NCI-H82 (cell line): ENCODE measurements at places on chromosomes 12 and 14.

DNA sequence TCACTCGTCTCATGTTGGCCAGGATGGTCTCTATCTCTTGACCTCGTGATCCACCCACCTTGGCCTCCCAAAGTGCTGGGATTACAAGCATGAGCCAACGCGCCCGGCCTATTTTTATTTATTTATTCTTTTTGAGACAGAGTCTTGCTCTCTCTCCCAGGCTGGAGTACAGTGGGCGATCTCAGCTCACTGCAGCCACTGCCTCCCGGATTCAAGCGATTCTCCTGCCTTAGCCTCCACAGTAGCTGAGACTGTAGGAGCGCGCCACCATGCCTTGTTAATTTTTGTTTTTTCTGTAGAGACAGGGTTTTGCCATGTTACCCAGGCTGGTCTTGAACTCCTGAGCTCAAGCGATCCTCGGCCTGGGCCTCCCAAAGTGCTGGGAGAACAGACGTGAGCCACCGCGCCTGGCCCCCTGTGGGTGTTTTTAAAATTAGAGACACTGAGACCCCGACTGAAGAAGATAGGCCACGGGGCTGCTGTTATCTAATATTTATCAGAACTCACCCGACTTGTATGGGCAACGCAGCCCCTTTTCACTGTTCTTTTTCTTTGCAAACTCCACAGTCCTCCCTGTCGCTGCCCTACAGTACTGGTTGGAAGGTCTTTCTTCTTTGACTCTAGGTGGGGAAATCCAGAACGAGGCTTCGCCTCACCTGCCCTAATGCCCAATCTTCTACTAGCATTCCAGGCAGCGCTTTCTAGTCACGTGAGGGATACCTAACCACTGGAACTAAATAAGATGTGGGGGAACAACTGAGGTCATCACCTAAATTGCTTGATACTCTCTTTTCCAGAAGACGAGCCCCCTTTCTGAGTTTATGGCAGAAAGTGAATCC is 1.4 kb upstream of the GABARAPL1 start:
- DNase-seq = no peak

- DNase-seq = no peak
Observed at GRCh38 chr12:87704374-87704773, 324.8 kb downstream of the C12orf50 start.

DNA sequence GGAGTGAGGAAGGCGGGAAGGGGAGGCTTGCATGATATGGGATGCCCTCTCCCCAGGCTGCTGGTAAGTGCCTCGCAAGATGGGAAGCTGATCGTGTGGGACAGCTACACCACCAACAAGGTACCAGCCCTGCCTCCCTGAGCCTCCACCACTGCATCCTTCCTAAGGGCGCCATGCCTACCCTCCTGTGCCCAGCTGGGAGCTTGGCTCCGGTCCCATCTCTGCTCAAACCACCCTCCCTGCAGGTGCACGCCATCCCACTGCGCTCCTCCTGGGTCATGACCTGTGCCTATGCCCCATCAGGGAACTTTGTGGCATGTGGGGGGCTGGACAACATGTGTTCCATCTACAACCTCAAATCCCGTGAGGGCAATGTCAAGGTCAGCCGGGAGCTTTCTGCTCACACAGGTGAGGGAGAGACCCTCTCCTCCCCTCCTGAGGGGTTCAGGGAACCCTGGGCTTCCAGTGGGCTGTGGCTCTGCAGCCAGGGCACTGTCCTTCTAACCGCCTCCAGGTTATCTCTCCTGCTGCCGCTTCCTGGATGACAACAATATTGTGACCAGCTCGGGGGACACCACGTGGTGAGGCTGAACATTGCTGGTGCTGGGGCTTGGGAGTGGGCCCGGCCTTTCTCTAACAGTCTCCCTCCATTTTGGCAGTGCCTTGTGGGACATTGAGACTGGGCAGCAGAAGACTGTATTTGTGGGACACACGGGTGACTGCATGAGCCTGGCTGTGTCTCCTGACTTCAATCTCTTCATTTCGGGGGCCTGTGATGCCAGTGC is 2.6 kb downstream of the GNB3 start:
- DNase-seq = peak; percentile 54

GRCh38 chr14:50233166-50233950 is 2.0 kb upstream of the SOS2 start:
- no peak for DNase-seq

- DNase-seq = no peak
Observed at GRCh38 chr14:54348923-54349620, 47.7 kb upstream of the CDKN3 start.

GRCh38 chr12:10025236-10025635 is 5.2 kb upstream of the CLEC9A start:
- DNase-seq = no peak

DNA sequence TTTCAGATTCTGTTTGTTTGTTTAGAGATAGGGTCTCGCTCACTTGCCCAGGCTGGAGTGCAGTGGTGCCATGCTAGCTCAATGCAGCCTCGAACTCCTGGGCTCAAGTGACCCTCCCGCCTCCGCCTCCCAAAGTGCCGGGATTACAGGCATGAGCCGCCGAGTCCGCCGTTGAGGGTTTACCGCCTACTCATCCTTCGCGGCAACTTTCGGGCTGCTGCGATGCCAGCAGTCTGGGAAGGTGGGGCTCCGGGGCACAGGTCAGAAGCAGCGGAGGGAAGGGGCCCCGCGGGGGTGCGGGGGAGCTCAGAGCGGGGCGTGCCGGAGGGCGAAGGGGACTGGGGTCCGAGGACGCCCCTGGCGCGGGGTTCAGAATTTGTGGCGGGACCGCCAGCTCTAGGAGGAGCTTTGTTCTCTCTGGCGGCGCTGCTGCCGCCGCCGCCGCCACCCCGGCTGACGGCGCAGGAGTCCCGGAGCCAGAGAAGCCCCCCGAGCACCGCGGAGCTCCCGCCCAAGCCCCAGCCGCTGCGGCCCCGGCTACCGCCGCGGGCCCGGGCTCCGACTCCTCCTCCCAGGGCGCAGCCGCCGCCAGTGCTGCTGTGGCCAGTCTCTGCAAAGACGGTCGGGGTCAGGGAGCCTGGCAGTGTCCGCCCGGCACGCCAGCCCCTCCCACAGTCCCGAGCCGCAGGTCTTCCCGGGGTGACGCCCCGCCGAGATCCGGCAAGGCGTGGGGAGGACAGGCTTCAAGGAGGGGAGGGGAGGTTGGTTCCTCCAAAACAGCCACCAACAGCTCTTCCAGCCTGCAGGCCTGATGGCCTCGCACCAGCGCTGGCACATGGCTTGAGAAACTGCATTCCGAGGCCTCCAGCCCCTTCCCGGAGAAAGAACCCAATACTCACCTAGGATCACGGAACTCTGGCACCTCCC is 10.9 kb upstream of the KRT77 start:
- DNase-seq = no peak

DNA sequence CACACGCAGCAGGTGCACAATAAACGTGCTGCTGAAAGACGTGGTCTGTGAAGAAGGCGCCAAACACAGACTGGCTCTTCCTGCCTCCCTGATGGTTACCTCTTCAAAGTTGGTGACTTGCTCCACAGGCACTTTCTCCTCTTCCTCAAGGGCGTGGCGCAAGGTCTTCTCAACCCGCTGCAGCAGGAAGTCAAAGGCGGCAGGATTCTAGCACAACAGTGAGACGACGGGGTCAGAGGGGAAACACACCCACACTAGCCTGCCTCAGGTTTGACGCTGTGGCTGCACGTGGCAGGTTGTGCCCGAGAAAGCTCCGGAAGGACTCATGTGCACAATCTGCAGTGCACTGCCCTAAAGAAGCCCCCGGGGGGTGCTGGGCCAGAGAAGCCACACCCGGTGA is 15.0 kb downstream of the POLE start:
- DNase-seq = no peak
